Cerebellar nuclear complex (tissue), 1 donor: ENCODE measurements at places on chromosomes 6 and 20.

GRCh38 chr20:47310729-47311128, 45.8 kb downstream of the ZMYND8 start:
- no peak for DNase-seq

- no peak for DNase-seq
Measured at GRCh38 chr6:106084989-106085691, 996 bp upstream of the PRDM1 start.

DNA sequence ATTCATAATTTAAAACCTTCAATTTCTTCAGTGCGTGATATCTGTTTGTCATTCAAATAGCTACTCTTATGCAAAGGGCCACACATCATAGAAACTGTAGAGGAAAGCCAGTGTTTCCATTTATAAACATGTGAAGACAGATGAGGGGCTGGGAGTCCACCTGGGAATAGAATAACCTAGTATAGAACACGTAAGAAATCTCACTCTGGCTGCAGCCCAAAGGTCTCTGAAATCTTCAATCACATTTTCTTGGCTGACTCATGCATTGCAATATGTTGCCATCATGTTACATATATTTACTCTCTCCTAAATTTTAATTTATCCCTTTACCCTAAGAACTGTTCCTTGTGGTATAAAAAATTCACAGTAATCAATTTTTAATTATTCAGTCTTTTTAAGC, 123.2 kb downstream of the ELOVL4 start:
- no peak for DNase-seq

- no peak for DNase-seq
Measured at GRCh38 chr6:79005497-79005896, 72.6 kb downstream of the PHIP start.

GRCh38 chr6:41713650-41714291, 21.6 kb downstream of the TFEB start:
- no peak for DNase-seq

DNA sequence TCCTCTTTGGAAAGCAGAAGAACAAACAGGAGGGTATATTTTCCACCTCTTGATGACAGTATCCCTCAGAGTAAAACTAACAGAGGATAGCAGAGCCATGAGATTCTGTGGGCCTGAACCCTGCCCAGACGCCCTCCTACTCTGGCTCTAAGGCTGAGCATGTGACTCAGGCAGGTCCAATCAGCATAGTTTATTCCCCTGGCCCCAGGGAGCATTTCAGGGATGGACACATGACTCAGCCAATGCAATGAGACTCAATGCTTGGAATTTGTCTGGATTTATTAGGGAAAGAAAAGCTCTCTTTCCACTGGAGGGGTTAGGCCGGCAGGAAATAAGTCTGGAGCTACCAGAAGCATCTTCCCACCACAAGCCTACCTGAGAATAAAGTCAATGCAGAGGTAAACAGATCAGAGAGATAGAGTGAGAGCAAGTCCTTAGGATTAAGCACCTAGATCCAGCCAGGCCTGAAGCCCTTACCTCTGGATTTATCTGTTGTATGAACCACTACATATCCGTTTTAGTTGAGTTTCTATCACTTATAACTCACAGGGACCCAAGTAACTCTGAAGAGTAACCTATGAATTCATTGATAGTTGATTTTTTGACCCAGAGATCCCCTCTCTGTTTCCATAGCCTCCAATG, 68.2 kb upstream of the EYA2 start:
- DNase-seq: no peak

- no peak for DNase-seq
Measured at GRCh38 chr6:132204591-132204990, 196.7 kb downstream of the MOXD1 start.

DNA sequence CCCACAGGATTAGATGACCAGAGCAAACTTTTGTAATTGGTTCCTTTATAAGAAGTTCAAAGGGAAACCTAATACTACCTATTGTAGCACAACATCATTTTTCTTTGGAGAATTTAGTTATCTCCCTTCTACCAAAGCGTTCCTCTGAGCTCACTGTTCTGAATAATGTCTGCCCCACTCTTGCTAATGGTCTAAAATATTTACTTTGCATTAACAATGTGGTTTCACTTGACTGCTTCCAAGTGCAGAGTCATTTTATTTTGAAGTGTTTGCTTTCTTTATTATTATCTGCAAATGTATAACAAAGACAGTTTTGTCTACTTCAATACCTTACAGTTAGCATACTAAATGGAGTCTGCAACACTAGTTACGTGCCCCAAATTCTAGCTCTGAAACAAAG, 15.0 kb downstream of the TRAPPC3L start:
- no peak for DNase-seq

GRCh38 chr20:15675813-15676484, 897.3 kb downstream of the KIF16B start:
- DNase-seq: no peak

- DNase-seq: no peak
Measured at GRCh38 chr6:110329348-110329713, 28.8 kb downstream of the METTL24 start.

DNA sequence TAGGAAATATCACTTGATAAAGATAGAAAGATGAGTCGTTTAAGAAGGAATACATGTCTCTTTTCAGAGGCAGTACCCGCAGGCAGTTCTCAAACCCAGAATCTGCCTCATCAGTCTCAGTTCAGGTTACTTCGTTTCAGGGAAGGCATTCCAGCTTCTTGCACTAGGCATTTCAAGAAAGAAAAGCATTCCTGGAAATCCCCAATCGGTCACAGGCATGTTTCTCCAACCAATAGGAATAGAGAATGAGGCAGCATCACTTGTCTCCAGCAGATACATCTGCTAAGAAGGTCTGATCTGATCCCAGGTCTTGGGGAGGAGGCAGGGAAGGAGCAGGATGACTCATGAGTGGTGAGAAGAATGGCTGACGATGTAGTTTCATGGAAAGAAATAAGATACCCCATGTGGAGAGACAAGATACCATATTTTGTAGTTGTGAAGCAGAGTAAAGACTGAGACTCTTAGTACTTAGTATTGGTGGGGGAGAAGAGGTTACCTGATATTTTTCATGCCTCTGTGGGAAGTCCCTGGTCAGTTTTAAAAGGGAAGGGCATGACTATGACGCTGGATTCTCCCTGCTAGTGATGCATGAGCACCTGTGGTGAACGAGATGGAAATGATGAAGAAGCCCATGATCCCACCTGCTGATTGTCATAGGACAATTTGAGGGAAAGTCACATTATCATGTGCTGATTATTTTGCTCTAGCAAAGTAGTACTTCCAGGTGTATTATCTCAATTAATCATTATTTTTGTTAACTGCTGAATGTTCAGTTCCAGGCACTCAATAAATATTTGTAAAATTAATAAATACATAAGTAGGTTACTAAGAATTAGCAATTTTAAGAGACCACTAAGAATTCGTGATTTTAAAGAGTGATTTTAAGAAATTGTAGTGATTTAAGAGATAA, 20.3 kb upstream of the HLA-DRB1 start:
- no peak for DNase-seq

DNA sequence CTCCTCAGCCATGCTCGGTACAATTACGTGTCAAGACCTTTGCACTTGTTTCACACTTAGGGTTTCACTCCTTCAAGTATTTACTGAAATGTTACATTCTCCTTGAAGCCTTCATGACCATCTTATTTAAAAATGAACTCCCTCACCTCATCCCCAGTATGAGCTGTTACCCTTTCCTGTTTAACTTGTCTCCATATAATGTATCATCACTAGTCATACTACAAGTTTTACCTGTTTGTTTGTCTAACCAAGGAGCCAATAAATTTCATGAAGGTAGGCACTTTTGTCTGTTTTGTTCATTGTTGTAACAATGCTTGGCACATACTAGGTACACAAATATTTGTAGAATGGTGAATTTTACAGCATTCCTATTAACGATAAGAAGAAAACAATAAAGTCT, 46.1 kb upstream of the MTRF1L start:
- no peak for DNase-seq

DNA sequence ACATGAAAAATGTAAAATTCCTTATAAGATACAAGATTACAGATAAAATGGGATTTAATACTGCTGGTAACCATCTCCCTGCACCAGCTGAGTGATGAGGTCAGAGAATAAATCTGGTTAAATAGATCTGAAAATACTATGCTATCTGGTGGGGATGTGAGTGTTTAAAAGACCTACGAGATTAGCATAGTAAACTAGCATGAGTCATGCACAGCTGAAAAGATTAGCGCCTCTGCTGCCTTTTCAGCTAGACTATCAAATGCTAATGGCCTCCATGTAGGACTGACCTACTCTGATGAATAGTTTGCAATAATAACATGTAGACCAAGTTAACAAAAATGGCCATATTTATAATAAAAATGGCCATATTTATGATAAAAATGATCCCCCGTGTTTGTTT, 553.3 kb downstream of the C6orf118 start:
- DNase-seq: no peak

DNA sequence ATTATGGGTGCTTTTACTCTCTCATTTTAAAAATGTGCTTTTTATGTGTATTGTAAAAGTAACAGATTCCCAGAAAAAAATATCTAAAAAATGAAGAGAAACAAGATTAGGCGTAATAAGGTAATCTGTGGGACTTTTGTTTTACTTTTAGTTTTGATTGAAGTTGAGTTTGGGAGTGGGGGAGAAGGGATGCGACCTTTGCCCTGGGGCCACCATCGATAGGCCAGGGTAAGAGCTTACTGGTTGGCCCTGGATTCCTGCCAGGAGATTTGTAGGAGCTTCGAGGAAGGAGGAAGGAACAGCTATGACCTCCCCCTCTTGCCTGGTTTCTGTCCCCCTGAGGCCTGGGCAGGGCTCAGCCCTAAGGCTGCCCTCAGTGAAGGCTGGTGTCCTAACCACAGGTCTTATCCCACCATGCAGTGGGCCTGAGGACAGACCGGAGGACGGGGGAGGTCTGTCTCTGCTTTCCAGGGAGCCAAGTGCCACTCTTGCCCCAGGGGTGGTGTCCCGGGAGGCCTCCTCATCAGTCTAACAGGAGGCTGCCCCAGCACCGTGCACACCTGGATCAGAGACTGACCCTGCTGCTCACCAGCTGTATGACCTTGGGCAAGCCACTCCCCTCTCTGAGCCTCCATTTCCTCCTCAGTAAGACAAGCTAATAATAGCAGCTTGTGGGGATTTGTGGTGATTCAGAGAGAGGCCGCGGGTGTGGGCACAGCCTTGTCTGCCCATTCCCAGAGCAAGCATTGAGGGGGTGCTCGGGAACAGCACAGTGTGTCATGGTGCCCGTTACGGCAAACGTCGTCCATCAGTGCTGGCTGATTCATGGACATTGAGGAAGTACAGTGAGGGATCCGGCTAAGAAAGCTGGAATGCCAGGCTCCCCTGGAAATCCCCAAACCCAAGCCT, 21.2 kb downstream of the TGM2 start:
- DNase-seq: no peak

GRCh38 chr6:166567813-166568212, 18.7 kb downstream of the RAMACL start:
- DNase-seq: no peak

DNA sequence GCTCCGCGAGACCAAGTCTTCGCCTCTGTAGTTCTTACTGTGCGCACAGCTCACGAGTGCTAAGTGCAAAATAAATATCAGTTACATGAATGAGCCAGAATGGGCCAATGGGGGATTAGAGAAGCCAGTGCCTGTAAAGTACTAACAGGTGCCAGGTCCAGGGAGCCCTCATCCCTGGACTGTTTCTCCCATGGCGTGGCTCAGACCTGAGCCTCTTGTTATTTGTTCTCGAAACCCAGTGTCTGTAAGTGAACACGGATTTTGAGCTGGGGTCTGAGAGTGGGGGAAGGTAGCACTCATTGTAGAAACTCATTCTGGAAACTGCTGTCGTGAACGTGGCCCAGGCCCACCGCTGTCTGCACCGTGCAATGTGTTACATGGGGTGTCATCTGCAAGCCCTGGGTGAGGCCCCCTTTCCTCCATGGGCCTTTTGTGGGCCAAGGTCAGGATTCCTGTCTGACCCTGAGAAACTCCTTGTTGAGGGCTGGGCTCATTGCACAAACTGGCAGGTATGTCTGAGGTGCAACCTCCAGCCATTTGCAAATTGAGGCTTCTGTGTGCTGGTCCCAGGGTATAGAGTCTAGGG, 154.7 kb downstream of the SYCP2 start:
- no peak for DNase-seq

GRCh38 chr20:19463597-19463996, 251.2 kb downstream of the SLC24A3 start:
- DNase-seq: no peak
